ENCODE measurements at places on chromosomes 16 and 17.

DNA sequence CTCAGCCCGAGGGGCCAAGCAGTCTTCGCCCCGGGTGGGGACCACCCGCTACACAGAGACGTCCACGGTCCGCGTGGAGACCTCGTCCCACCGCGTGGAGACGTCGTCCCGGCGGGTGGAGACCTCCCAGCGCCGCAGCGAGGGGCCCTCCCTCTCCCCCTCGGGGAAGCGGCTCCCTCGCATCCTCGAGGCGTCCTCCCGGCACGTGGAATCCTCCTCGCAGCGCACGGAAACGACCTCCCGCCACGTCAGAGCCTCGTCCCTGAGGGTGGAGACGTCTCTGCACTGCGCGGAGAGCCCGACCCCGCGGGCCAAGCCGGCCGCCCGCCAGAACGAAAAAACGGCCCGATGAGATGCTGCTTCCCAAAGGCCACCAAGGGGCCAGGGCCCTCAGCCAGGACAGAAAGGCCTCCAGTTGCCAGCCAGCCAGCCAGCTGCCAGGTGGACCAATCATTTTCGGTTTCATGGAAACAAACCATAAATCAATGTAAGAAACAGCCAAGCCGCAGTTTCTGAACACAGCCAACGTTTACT lies 424 bp downstream of the C17orf100 start:
- no peak for DNase-seq

DNA sequence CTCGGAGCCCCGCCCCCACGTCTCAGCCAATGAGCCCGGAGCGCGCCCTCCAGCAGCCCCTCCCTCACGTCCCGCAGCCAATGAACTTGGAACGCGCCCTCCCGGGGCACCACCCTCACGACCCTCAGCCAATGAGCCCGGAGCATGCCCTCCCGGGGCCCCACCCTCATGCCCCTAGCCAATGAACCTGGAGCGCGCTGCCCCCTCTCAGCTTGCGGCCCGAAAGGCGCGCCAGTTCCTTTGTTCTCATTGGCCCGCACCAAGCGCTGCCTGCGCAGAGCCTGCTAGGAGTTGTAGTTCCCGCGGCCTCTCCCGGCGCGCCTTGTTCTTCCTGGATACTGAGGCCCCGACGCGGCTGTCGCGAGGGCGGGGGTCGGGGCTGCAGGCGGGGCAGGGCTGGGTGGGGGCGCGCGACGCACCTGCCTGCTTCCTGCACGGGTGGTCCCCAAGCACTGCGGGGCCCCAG lies at the start of gene LRRC45:
TSS of gene LRRC45 (plus strand) at position 325 of the 466 bp plus-strand sequence. CDS start 339 bp downstream, outside the sequence.
- DNase-seq, result peak; percentile 100

GRCh38 chr16:17817260-17817659 lies 346.5 kb upstream of the XYLT1 start:
- no peak for DNase-seq

GRCh38 chr17:40553694-40554534 lies 11.4 kb downstream of the CCR7 start:
- no peak for DNase-seq

GRCh38 chr17:63039342-63039741 lies 73.3 kb downstream of the TANC2 start:
- no peak for DNase-seq

- DNase-seq, result no peak
Observed at GRCh38 chr17:65183736-65184135, 46.6 kb downstream of the RGS9 start.

- DNase-seq, result no peak
Observed at GRCh38 chr17:57875290-57876022, 25.6 kb upstream of the MRPS23 start.

DNA sequence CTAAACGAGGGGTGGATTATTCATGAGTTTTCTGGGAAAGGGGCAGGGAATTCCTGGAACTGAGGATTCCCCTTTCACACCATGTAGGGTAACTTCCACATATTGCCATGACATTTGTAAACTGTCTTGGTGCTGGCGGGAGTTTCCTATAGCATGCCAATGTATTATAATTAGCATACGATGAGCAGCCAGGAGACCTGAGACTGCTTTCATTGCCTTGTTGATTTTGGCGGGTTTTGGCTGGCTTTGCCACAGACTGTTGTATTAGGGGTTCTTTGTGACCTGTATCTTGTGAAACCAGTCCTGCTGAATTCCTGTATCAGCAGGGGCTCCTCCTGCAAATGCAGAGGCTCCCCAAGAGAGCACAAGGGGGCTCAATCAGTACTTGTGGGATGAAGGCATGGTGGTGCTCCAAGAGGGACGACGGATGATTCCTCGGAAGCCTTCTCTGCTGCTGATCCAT lies 104.4 kb upstream of the CACNG5 start:
- DNase-seq, result no peak

GRCh38 chr17:47224966-47225365 lies 15.8 kb downstream of the MYL4 start:
- no peak for DNase-seq

DNA sequence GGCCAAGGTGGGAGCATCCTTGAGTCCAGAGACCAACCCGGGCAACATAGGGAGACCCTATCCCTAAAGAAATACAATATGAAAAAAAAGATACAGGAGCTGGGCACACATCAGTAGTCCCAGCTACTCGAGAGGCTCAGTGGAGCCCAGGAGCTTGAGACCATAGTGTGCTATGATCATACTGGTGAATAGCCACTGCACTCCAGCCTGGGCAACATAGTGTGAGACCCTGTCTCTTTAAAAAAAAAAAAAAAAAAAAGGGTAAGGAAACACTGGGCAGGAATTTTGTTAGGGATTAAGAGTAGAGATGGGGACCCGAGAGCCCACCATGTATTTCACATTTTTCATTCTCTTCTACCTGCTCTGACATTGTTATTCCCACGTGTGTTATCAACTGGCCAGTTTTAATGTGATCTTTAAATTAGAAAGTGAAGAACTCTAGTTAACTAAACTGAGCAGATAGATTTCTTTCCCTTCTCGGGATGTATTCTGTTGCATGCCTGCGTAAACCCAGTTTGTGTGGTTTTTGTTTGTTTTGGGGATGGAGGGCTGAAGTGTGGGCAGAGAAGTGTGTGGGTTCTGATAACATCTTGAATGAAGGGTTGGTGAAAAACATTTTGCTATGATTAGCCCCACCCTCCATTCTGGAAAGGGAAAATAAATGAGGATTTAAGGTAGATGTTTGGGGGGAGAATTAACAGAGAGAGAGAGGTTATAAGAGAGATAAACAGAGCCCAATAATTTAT lies 17.2 kb upstream of the SNTB2 start:
- DNase-seq, result no peak

DNA sequence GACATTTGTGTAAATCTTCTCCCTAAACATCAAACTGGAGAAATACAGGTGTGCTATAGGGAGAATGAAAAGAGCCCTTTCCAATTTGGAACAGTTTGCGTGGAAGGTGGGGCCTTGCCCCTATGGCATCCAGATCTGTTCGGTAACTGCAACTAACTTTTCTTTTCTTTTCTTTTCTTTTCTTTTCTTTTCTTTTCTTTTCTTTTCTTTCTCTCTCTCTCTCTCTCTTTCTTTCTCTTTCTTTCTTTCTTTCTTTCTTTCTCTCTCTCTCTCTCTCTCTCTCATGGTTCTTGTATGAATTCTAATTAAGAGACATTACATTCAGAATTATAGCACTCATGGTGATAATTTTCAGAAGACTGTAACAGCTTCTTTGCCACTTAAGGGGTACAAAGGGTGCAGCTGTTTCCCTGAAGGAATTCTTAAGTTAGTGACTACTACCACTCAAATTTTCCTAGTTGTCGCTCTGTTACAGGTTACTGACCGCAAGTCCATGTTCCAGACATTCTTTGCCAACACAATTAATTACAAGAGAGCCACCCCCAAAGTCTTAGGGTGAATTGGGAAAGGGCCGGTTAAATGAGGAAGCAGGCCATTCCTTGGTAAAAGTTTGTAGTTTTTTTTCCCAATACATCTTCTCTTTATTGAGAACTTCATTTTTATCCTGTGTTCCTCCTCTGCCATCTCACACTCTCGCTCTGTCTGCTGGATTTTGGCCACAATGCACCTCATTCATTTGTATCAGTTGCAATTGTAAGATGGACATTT lies 69.8 kb downstream of the KSR1 start:
- DNase-seq, result no peak

DNA sequence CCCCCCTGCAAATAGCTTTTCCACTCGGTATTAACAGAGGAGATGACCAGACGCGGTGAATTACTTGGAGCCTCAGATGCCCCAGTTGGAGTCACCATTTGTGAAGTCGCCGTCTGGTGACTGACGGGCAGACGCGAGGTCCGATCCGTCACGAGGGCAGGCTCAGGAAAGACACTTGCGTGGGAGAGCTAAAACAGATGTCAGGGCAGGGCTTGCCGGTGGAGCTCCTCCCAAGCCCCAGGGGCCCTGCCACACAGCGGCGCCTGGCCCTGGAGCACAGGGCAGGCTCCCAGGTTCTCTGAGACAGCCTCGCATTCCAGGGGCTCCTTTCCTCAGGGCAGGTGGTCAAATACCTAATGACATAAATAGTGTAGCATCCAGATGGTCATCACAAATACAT lies 348.3 kb downstream of the C16orf95 start:
- DNase-seq, result no peak

GRCh38 chr16:71837150-71837549 lies 8.6 kb upstream of the ATXN1L start:
- no peak for DNase-seq

DNA sequence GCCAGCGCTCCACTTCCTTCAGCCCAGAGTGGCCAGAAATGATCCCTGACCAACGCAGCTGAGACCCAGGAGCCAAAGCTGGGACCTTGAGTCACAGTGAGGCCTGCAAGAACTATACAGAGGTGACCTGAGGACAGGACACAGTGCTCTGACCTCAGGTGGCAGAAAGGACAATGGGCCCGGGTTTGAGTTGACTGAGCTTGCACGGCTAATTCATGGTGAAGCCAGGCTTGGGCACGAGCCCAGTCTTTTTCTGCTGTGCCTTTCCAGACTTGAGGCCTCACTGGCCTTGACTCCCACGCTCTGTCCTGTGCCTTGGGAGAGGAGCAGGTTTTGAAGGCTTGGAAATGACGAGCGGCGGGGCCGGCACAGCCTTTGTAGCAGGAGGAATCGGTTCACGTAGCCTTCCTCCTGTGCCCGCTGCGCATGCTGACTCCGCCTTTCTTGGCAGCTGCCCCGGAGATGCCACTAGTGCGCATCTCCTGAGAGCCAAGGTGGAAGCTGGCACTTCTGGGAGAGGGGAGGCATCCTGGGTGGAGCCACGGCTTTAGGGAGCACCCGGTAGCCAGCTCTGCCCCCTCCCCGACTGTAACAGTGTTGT lies 34.9 kb downstream of the NDEL1 start:
- no peak for DNase-seq

DNA sequence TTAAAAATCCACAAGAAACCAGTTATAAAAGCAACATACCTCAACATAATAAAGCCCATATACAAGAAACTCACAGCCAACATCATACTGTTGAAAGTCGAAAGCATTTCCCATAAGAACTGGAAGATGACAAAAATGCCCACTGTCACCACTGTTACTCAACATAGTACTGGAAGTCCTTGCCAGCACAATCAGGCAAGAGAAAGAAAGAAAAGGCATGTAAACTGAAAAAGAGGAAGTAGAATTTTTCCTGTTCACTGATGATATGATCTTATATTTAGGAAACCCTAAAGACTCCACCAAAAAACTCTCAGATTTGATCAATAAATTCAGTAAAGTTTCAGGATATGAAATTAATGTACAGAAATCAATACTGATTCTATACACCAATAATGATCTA lies 45.1 kb downstream of the AHSP start:
- DNase-seq, result no peak

DNA sequence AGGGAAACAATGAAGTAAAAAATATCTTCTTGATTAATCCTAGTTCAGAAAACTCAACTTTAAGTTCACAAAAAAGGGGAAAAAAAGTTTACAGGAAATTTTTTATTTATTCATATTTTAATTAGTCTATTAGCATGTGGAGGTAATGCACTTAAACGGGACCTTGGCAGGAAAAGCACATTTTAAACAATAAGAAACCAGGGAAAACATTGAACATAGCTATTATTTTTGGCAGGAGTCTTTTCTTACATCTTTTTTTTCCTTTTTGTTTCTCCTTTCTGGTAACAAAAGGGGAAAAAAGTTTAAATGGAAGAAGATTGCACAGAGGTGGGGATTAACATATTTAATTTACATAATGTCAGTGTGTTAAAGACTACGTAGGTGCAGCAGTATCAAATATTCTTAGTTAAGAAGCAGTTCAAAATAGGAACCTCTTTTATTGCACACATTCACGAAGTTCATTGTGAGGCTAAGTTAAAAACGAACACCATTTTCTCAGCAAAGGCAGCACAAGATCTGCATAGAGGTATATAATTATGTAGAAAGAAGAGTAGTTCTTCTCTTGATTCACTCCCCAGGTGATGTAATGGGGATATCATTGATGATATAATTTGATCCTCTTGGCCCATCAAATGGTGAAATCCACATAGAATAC lies 940.5 kb downstream of the CDH11 start:
- DNase-seq, result no peak

GRCh38 chr17:76252040-76252954 lies 12.0 kb upstream of the RNF157 start:
- DNase-seq, result no peak

DNA sequence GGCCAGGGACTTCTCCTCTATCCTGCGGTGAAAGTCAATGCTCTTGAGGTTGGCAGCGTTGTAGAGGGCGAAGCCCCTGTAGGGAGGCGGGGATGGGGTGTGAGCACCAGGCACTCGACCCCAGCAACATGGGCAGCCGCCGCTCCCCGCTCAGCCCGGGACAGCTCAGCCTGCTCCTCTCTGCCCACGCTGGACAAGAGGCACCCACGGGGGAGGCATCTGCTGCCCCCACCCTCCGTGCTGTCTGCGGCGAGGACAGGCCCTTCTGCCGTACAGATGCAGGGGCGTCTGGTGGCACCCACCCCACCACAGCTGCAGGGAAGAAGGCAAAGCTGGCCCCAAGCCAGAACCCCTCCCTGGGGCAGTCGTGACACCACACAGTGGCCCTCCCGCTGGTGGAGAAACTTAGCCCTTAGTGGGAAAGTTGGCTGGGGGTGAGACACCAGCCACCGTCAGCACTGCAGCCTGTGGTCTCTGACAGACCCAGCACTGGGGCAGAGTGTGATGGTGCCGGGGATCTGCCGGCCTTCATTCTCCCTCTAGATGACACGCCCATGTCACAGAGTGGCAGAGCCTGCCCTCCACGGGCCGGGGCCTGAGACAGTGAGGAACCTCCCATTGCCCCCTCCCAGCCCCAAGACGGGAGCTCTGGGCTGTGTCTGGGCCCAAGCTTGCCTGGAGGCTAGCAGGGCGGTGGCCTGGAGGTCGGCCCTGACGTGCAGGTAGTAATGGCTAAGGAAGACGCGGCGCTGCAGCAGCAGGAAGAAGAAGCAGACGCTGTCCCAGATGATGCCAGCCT lies 19.5 kb downstream of the CTU2 start:
- DNase-seq, result no peak
